Activated CD8-positive, alpha-beta memory T cell treated with anti-CD3 and anti-CD28 coated beads, Interleukin-2, amount 50 U/mL, for 4 hours (primary cell): ENCODE measurements at places on chromosomes 13 and 19.

- no peak for DNase-seq
These were observed 1487.2 kb upstream of the PRR20A start for GRCh38 chr13:55653497-55653896.

- DNase-seq, result no peak
These were observed 45.5 kb downstream of the LYL1 start for GRCh38 chr19:13057147-13057572.

GRCh38 chr19:976476-976875 is 7.7 kb upstream of the WDR18 start:
- DNase-seq, result no peak

DNA sequence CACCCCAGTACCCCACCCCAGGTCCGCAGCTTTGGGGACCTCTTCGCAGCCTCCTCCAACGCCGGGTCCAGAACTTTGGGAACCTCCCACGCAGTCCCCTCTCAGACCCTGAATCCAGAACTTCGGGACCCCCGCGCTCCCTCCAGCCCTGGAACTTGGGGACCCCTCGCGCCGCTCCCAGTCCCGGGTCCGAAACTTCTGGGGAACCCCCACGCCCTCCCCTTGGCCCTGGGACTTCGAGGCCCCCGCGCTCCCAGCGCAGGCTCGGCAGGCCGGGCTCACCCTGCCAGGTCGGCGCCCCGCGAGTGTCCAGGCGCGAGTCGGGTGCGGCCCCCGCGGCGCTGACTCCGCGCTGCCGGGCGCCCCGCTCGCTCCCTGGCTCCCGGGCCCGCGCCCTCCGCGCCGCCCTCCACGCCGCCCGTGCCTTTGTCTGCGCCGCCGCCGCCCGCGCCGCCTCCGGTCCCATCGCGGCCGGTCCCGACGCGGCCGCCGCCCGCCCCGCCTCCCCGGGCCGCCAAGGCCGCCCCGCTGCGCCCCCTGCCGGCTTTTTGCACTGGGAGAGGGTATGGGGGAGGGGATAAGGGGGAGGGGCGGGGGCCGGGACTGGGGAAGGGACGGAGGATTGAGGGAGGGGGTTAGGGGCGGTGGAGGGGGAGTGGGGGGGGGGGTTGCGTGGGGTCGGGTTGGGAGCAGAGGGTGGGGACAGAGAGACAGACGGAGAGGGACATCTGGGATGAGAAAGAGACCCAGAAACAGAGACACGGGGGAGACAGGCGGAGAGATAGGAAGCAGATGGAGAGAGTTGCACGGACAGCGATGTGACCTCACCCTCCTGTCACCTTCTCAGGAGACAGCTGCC is at the start of gene HOMER3:
Gene HOMER3, minus strand, starts transcription at position 449 of the 859 bp plus-strand sequence. CDS start 2,235 bp downstream, outside the sequence.
- DNase-seq, result peak; percentile 77

- no peak for DNase-seq
These were observed 849 bp downstream of the GAS6 start for GRCh38 chr13:113862931-113863523.

DNA sequence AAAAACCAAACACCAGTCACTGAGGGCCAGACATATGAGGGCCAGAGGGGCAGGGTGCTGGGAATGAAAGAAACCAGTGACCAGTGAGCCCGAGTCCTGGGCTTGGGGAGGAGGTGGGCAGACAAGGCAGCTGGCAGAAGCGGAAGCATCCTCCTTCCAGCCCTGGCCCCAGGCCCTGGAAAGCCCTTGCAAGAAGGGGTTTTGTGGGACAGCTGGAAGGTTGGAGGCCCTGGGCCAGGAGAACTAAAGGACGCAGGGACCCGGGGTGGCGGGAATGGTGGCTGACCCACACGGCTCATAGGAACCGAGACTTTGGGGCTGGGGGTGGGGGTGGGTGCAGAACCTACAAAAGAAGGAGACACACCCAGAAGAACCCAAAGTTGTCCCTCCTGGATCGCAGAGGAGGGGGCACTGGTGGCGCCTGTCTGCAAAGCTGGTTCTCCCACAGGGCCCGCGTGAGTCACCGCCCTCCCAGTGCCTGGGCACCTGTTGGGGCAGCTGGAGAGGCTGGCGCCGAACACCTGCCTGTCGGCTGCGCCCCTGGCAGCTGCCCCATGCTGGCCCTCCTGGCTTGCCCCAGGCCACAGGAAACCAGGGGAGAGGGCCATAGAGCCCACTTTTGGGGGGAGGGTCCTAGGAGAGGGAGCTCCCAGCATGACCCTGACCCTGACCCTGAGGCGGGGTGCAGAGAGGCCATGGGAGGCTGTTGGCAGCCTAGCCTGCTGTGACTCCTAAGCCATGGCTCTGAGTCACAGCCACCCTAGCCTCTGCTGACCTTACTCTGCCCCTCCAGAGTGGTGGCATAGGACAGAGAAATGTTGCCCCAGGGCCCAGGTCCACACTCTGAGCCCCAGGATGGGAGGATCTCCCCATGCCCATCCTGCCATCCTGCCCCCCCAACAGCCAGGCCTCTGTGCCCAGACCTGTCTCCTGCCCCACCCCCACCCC is 802 bp downstream of the DMPK start:
- DNase-seq, result no peak

DNA sequence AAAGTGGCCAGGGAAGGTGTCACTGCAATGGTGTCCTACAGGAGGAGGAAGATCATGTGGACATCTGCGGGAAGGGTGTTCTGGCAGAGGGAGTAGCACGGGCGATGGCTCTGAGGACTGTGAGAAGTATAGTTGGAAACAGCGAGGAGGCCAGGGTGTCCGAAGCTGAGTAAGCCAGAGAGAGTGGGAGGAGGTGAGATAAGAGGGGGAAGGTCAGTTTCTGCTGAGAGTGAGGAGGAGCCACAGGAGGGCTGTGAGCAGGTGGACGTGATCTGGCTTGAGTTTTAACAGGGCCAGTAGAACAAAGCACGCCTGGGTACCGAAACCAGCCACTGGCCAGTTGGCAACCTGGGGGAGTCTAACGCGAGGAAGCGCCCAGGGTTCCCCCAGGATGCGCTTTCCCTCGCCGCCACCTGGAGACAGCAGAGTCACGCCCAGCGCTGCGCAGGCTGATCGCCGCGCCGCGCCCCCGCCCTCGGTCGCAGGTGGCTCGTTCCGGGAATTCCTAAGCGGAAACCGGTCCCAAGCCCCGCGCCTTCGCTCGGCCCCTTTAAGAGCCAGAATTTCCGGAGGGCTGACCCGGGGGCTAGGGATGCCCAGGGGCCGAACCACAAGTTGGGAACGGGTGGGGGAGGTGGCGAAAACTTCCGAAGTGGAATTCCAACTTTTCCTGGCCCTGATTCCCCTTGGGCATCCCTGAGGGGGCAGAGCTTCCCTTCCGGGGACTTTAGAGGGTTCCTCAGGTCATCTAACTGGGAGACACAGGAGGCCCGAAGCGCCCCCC is 1.1 kb upstream of the LSR start:
- DNase-seq, result peak; percentile 63

DNA sequence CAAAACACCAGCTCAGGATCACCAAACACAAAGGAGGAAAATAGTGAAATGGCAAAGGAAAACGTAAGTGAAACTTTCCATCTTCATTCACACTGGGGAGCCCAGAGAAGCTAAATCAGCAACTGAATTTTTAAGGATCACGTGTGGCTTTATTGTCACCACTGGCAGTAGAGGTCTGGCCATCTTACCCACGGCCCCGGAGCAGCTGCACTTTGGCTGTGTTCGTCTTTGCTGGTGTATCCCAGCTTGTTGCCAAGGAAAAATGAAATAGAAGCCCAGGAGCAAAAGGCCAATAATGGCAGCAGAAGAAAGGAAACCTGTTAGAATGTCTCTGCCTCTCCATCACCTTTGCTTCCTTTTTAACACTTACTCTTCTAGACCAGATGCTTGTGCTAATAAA is 274.7 kb downstream of the FOXO1 start:
- DNase-seq, result no peak
